Diencephalon (tissue), 1 donor: ENCODE measurements at places on chromosomes 7 and 10. TPM values are rescaled to one million over a fixed set of nuclear protein-coding genes. Genes with fewer than 3 reads are reported as not detected.

Gene ABCC2
- 1.6 TPM for total RNA-seq

Gene PTF1A
- total RNA-seq: not detected

Gene EVX1
- total RNA-seq: not detected

Gene PLXDC2
- total RNA-seq: 45.0 TPM

Gene NEBL
- 66.4 TPM for total RNA-seq

Gene DNAJC2
- total RNA-seq: 19.6 TPM

Gene CYP2C19
- not detected for total RNA-seq

Gene SH2B2
- 10.8 TPM for total RNA-seq

Gene GBX1
- total RNA-seq: 1.6 TPM

Gene VGF
- total RNA-seq: 33.2 TPM

Gene TRIM24
- total RNA-seq: 45.0 TPM

Gene ACADSB
- 18.7 TPM for total RNA-seq

Gene TM9SF3
- 134 TPM for total RNA-seq

Gene PRSS37
- total RNA-seq: not detected

Gene PTN
- total RNA-seq: 576 TPM

Gene VIPR2
- 2.8 TPM for total RNA-seq

Gene TMEM176A
- 1.2 TPM for total RNA-seq

Gene SEC61G
- total RNA-seq: 158 TPM

Gene ELMO1
- total RNA-seq: 84.7 TPM

Gene WAC
- total RNA-seq: 97.1 TPM

Gene GPR146
- total RNA-seq: 3.2 TPM

Gene HOXA7
- total RNA-seq: not detected

Gene LBX1
- not detected for total RNA-seq

Gene TMEM236
- total RNA-seq: 0.23 TPM

Gene EPC1
- 80.5 TPM for total RNA-seq
